Large intestine (tissue), 12 donors: ENCODE measurements at places on chromosomes 16 and 17. TPM values are rescaled to one million over a fixed set of nuclear protein-coding genes. Genes with fewer than 3 reads are reported as not detected.

The SEPTIN12 gene
- polyA plus RNA-seq = not detected

The AOC3 gene
- 14.8 TPM for polyA plus RNA-seq

DNA sequence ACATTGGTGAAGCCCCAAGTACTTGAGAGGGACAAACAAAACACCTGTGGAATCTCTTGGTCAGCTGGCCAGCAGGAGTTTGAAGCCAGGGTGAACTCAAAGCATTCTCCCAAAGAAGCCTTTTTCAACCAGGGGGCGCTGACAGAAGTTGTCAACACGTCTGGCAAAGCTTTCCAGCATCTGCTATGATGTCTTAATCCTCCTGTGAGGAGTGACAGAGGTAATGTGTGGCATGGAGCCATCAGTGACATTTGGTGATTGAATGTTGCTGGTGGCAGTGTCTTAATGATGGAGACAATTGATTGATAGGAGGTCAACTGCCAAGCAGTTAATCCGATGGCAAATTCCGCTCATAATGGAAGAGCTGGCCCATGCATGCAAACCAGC, 257.6 kb upstream of the HSBP1 start:
- H3K36me3 ChIP-seq = no peaks in the 10 kb centered on the region
- H3K4me1 ChIP-seq = no peaks in the 10 kb centered on the region
- no peak for DNase-seq
- H3K4me3 ChIP-seq = no peak overlapping the region

- H3K4me3 ChIP-seq = no peak overlapping the region
- no peak for DNase-seq
- no peaks in the 10 kb centered on the region for H3K27me3 ChIP-seq
Observed at GRCh38 chr16:20359997-20360396, 7.5 kb upstream of the UMOD start.

DNA sequence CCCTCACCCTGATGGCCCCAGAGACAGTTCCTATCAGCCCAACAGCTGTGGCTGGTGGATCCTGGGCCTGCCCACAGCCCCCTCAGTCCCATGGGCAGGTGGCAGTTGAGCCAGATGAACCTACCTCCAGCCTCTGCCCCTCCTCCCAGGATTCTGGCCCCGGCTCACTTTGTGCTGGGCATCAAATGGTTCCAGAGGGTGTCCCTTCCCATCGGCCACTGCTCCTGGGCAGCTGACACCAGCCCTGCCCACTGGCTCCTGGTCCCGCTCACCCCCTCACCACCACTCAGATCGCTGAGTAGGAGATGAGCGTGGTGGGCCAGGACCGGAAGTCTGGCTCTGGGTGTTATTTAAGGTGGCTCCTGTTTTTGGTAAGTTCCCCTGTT, 2.0 kb downstream of the TTYH2 start:
- no peak overlapping the region for H3K27ac ChIP-seq
- no peak for DNase-seq
- H3K36me3 ChIP-seq = peaks cover 14% of the 10 kb centered on the region
- H3K27me3 ChIP-seq = no peaks in the 10 kb centered on the region
